K562 (cell line): ENCODE measurements at places on chromosomes 13 and 19.

GRCh38 chr13:70568571-70568970 is 460.3 kb upstream of the KLHL1 start:
- no peak overlapping the region for H3K27ac ChIP-seq
- H3K4me3 ChIP-seq: no peak overlapping the region
- no peaks in the 10 kb centered on the region for H3K27me3 ChIP-seq
- DNase-seq: peak; percentile 27
- no peaks in the 10 kb centered on the region for H3K4me1 ChIP-seq

DNA sequence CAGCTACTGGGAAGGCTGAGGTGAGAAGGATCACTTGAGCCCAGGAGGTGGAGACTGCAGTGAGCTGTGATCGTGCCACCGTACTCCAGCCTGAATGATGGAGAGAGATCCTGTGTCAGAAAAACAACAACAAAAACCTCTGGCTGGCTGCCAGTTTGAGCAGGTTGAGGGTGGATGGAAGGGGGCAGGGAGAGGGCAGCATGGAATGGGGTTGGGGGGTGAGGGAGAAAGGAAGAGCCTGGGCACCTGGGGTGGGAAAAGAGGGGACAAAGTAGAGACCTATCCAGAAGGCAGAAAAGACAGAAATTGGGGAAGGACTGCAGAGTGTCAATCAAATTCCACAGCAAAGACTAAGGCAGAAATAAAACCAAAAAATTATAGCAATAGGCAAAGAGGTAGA is 4.7 kb downstream of the SLC1A5 start:
- H3K27me3 ChIP-seq: no peaks in the 10 kb centered on the region
- peaks cover 76% of the 10 kb centered on the region for H3K36me3 ChIP-seq
- H3K4me1 ChIP-seq: peaks cover 21% of the 10 kb centered on the region
- peak overlapping the region; percentile 95 for H3K27ac ChIP-seq
- peak; percentile 35 for DNase-seq

- H3K36me3 ChIP-seq: peaks cover 26% of the 10 kb centered on the region; the same call in 2 of the 3 replicates
- no peak overlapping the region for H3K27ac ChIP-seq
These were observed 18.8 kb downstream of the MTRF1 start for GRCh38 chr13:41244556-41244955.

GRCh38 chr13:29384466-29384865 is 211.0 kb downstream of the SLC7A1 start:
- no peak overlapping the region for H3K4me3 ChIP-seq
- peaks cover 6% of the 10 kb centered on the region; the same call in 2 of the 3 replicates for H3K4me1 ChIP-seq
- H3K36me3 ChIP-seq: no peaks in the 10 kb centered on the region
- no peak overlapping the region for H3K27ac ChIP-seq
- DNase-seq: peak; percentile 53

- no peaks in the 10 kb centered on the region for H3K36me3 ChIP-seq
- no peak overlapping the region for H3K27ac ChIP-seq
- no peaks in the 10 kb centered on the region for H3K27me3 ChIP-seq
- DNase-seq: no peak
- no peak overlapping the region for H3K4me3 ChIP-seq
- no peaks in the 10 kb centered on the region for H3K4me1 ChIP-seq
These were observed 291.4 kb downstream of the IRS2 start for GRCh38 chr13:109494925-109495369.

DNA sequence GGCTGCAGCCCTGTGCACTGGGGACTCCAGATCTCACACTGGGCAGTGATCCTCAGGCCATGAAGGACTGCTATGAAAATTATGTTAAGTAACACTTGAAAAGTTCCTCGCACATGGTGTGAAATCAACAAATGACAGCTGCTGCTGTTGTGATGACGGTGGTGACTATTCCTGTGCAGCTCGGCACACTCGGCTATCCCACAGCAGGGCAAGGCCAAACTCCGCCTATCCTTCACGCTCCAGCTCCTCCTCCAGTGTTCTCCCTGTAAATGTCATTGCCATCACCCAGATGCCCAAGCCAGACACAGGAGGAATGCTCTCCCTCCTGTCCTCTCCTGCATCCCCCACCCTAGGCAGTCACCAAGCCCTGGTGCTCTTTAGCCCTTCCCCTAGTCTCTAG is 31.3 kb downstream of the GRIK5 start:
- H3K27me3 ChIP-seq: peaks cover 37% of the 10 kb centered on the region
- DNase-seq: no peak
- H3K4me1 ChIP-seq: no peaks in the 10 kb centered on the region
- no peak overlapping the region for H3K4me3 ChIP-seq
- no peaks in the 10 kb centered on the region for H3K36me3 ChIP-seq

DNA sequence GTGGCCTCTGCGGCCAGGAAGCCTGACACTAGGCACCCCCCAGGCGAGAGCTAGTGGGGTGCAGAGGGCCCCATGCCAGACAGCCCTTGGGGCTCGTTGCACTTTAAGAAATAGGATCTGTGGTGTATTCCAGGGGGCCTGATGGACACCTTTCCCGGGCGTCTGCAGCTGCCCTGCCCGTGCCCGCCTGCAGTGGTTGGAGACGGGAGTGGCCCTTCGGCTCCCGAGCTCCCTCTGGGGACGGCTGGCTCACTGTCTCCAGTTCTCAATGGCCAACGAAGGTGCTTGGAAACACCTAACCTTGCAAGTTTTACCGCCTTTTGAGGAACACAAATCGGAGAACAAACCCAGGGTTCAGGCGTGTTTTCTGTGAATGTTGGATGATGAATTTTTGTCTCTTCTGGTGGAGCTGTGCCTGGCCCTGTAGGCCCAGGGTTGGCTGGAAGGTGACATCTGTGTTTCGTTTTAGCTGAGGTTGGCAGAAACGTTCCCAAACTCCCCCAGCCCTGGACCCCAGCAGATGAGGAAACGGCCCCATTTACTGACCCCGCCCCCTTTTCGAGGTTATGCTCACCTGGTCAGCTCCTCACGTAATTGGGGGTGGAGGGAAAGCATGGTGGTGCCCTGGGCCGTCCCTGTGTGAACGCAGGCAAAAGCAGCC is 17.4 kb upstream of the NPAS1 start:
- peaks cover 23% of the 10 kb centered on the region; the same call in 2 of the 3 replicates for H3K36me3 ChIP-seq
- no peaks in the 10 kb centered on the region for H3K27me3 ChIP-seq
- no peak overlapping the region for H3K27ac ChIP-seq
- no peak overlapping the region for H3K4me3 ChIP-seq

DNA sequence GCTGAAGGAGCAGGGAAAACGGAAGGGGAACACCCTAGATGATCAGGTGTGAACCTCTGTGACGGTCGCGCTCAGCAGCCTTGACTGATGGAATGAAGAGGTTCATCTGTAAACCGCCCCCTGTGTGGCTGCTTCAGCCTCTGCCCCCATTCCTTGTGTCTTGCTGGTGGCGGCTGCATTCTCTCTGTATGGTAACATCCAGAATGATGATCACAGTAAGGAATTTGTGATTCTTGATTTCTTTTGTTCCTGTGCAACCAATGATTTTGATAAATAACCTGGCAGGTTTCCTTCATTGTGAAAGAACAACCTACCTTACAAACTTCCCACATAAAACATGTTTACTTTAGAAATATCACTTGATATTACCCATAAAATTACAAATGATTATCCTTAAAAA is 118.7 kb upstream of the MCF2L start:
- H3K27me3 ChIP-seq: no peaks in the 10 kb centered on the region
- no peaks in the 10 kb centered on the region for H3K4me1 ChIP-seq
- H3K36me3 ChIP-seq: peaks cover 33% of the 10 kb centered on the region; the same call in 2 of the 3 replicates
- DNase-seq: no peak
- H3K27ac ChIP-seq: no peak overlapping the region

- H3K36me3 ChIP-seq: no peaks in the 10 kb centered on the region
- H3K4me3 ChIP-seq: no peak overlapping the region
- H3K4me1 ChIP-seq: no peaks in the 10 kb centered on the region
- no peak for DNase-seq
These were observed 57.3 kb upstream of the TNFRSF19 start for GRCh38 chr13:23512762-23513395.

GRCh38 chr19:32829345-32829896 is 40.1 kb downstream of the SLC7A9 start:
- no peaks in the 10 kb centered on the region for H3K36me3 ChIP-seq
- H3K27me3 ChIP-seq: peaks cover 62% of the 10 kb centered on the region
- H3K27ac ChIP-seq: no peak overlapping the region
- no peak overlapping the region for H3K4me3 ChIP-seq

DNA sequence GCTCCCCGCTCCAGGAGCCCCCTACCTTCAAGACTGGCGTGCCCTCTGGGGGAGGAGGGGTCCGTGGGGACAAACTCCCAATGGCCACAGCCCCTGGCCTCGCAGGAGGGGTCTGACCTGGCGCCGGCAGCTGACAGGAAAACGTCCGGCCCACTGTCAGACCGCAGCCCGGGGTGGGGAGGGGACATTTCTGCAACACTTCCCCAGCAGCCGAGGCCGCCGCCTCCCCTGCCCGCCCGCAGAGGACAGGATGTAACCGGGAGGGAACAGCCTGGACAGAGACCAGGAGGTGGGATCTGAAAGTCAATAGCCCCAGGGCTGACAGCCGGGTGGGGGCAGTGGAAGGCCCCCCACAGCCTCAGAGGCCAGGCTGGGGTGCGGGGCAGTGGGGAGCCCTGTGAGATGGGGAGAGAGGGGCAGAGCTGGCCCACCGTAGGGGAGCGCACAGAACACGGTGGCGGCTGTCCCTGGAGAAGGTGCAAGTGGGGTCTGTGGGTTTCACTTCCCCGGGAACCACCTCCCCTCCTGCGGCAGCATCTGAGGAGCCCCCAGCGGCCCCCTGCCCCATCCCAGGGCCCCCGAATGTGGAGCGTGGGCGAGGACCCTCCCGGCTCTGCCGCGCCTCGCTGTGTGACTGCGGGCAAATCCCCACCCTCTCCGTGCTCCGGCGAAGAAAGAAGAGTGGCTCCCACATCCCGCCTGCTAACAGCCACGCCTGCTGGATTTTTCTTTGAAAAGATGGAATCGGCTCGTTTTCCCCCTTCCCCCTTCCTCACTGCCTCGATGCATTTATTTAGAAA is at the start of gene PEAK3:
Gene PEAK3 (minus strand): TSS at position 114 of the 800 bp plus-strand sequence. CDS start 1,244 bp downstream, outside the sequence.
- H3K4me3 ChIP-seq: peak within 1 kb of the TSS; percentile 11; the same call in 1 of the 2 replicates
- H3K27me3 ChIP-seq: no peaks in the 10 kb centered on the region
- H3K27ac ChIP-seq: peak within 1 kb of the TSS; percentile 10; the same call in 1 of the 3 replicates
- H3K4me1 ChIP-seq: no peaks in the 10 kb centered on the region; the same call in 2 of the 3 replicates
- H3K36me3 ChIP-seq: no peaks in the 10 kb centered on the region
